ENCODE measurements at places on chromosomes 6 and 20. TPM values are rescaled to one million over a fixed set of nuclear protein-coding genes. Genes with fewer than 3 reads are reported as not detected.
A peak's percentile ranks its signal among the peaks of the same experiment; 100 is the strongest.

TAGAP gene
- 0.42 TPM for total RNA-seq

HINT3 gene
- 79.9 TPM for total RNA-seq

SLC35D3 gene
- total RNA-seq = not detected

ARFGEF3 gene
- 14.7 TPM for total RNA-seq

DNA sequence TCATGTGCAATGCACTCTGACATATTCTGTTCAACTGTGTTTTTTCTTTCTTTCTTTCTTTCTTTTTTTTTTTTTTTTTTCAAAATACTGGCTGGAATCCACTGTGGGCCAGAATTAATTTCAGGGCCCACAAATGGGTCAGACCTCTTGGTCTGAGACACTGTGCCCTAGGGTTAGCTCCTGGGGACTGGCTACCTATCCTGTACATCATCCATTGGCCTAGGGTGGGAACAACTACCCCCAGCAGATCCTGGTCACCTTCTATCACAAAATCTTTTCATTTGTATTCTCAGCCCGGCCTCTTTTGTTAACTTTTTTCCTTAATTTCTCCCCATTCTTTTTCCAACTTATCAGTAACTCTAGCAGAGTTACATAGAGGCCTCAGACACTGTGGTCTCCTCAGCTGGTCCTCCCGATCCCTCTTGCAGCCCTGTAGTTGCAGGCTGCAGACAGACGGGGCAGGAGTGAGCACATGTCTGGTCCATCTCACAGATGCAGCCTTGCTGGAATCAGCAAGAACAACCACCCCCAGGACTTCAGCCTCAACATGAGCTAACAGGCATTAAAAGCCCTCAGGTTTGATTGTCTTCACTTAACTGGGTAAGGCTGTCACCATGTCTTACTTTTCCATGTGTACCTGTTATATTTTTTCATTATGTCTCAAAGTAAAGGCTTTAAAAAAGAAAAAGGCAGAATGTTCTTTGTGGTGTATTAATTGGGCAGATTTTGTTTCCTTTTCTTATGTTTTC, 41.3 kb downstream of the TXLNB start:
- DNase-seq = peak; percentile 67

GRCh38 chr6:33909737-33910136, 105.9 kb upstream of the MLN start:
- DNase-seq = no peak
